Purkinje cell (primary cell): ENCODE measurements at places on chromosomes 1 and 21. TPM values are rescaled to one million over a fixed set of nuclear protein-coding genes. Genes with fewer than 3 reads are reported as not detected.

The TRIM46 gene
- polyA plus RNA-seq: 0.73 and 2.3 TPM in 2 replicates

The LHX8 gene
- not detected in 2 replicates for polyA plus RNA-seq

The NCF2 gene
- not detected in 2 replicates for polyA plus RNA-seq

The CRYAA gene
- not detected in 2 replicates for polyA plus RNA-seq

The ZNF648 gene
- polyA plus RNA-seq: 0.07 and 0.17 TPM in 2 replicates

The DCDC2B gene
- polyA plus RNA-seq: not detected in 2 replicates

The SCCPDH gene
- polyA plus RNA-seq: 30.4 and 37.5 TPM in 2 replicates

The CLEC20A gene
- 0.79 TPM in 1 of 2 replicates, not detected in the other for polyA plus RNA-seq

The STIL gene
- 1.2 TPM in 1 of 2 replicates, not detected in the other for polyA plus RNA-seq

The CDC42BPA gene
- 147 and 201 TPM in 2 replicates for polyA plus RNA-seq

The ZNF695 gene
- polyA plus RNA-seq: not detected in 2 replicates

The EIF4G3 gene
- polyA plus RNA-seq: 70.4 and 81.9 TPM in 2 replicates

The SFT2D2 gene
- 0.40 and 0.59 TPM in 2 replicates for polyA plus RNA-seq
